ENCODE measurements at places on chromosomes 1 and 21.

- no peak for DNase-seq
These were observed 126.2 kb upstream of the SMYD2 start for GRCh38 chr1:214154596-214155292.

GRCh38 chr21:37073417-37074196 is 553 bp downstream of the TTC3 start:
- DNase-seq = peak; percentile 6

GRCh38 chr1:23527366-23527765 is 3.7 kb downstream of the E2F2 start:
- no peak for DNase-seq

- DNase-seq = no peak
These were observed 54.4 kb upstream of the SCMH1 start for GRCh38 chr1:41296506-41296905.

DNA sequence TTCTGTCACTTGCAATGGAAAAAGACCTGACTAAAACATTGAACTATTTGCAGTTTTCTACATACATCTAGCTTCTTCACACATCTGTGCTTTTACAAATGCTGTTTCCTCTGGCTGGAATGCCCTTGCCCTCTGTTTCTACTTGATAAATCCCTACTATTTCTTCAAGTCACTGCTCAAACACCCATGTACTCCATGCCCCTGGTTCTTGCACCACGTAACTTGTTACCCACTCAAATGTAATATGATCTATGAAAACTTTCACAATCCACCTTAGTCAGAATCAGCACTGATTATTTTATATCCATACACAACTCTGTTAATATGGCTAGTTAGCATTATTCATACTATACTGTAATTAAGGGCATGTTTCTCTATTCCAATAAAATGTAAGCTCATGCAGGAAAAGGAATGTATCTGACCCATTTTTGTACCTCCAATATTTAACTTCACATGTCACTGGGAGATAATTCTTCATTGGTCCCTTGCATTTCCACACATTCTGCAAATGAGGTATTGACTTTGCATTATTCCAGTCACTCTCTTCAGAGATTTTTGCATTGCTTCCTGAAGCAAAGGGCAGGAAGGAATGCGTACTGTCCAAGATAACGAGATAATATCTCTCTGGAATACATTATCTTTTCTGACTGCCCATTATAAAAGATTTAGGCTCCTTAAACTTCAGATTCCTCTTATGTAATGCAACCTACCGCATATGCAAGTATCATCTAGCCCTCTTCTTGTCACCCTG is 158.3 kb downstream of the COL24A1 start:
- no peak for DNase-seq

DNA sequence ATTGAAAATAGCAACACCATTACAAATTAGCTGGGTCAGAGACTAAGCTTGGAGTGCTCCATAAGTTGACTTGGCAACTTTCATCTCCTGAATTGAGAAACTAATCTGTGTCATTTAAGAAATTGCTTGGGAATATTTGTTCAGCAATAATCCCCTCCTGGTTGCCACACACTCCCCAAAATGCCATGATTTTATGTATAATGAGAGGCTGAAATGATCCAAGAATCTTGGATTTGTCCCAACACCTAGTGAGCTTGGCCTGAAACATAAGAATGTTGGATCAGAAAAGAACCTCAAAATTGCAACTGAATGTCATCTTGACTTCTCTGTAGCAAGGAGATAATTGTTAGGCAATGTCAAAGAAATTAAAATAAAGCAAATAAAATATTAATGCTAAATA is 805.9 kb upstream of the ADAMTS5 start:
- peak; percentile 7 for DNase-seq

- DNase-seq = peak; percentile 83
These were observed 10.0 kb downstream of the PDPN start for GRCh38 chr1:13593511-13594131.

Data from AG08395 (cell line).